Cardiac fibroblast (primary cell): ENCODE measurements at places on chromosomes 16 and 17.
A peak's percentile ranks its signal among the peaks of the same experiment; 100 is the strongest.

- no peak for DNase-seq
These were observed 116.2 kb upstream of the SDK2 start for GRCh38 chr17:73760439-73760758.

DNA sequence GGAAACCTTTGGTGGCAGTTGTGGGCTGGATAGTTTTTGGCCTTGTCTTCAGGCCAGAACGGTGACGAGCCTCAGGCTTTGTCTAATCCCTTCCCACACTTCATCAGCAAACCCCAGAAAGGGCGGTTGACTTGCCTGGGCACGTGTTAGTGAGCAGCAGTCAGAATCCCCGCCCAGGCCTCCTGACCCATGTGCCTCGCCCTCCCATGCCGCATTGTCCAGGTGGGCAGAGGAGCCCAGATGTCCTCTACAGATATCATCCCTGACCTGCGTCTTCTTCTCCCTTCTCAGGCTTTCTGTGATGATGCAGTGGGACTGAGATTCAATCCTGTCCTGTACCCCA lies 82.5 kb downstream of the OR1D5 start:
- no peak for DNase-seq

- DNase-seq = no peak
These were observed 243.3 kb upstream of the PSMD7 start for GRCh38 chr16:74053312-74053711.

GRCh38 chr16:69589434-69590269 lies 23.9 kb downstream of the NFAT5 start:
- no peak for DNase-seq

DNA sequence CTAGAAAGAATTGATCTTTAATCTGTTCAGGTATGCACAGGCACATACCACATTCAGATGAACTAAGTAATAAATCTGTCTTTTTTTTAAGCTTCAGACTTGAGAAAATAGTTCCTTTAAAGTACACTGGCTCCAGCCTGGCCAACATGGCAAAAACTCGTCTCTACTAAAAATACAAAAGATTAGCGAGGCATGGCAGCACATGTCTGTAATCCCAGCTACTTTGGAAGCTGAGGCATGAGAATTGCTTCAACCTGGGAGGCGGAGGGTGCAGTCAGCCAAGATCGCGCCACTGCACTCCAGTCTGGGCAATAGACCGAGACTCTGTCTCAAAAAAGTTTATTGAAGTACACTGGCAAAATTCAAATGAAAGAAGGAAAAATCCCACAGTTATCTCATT lies 111.0 kb upstream of the NETO2 start:
- no peak for DNase-seq

GRCh38 chr16:57593021-57593420 lies 35.4 kb upstream of the ADGRG1 start:
- DNase-seq = no peak

- DNase-seq = no peak
These were observed 19.9 kb upstream of the TCF25 start for GRCh38 chr16:89853306-89853993.

- DNase-seq = no peak
These were observed 38.9 kb upstream of the SNN start for GRCh38 chr16:11629071-11630030.

- peak; percentile 55 for DNase-seq
These were observed at the start of gene HLF for GRCh38 chr17:55264645-55265298. Gene HLF, plus strand, starts transcription at chr17:55264960. Its CDS starts 525 bp downstream, at chr17:55265485.

- no peak for DNase-seq
These were observed 100.1 kb downstream of the IRF8 start for GRCh38 chr16:85998868-85999729.

GRCh38 chr17:21375162-21375560 lies 996 bp upstream of the KCNJ12 start:
- no peak for DNase-seq

DNA sequence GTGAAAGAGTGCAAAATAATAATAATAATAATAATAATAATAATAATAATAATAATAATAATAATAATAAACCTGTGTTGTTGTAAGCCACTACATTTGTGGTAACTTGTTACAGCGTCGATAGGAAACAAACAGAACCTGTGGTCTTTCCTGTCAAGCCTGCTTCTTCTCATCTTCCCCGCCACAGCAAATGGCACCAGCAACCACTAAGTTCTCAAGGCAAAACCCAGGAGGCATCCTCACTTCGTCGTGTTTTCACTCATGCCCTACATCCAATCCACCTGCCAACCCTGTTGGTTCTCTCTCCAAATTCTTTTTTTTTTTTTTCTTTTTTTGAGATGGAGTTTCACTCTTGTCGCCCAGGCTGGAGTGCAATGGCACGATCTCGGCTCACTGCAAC lies 34.2 kb downstream of the ITGAE start:
- DNase-seq = no peak

DNA sequence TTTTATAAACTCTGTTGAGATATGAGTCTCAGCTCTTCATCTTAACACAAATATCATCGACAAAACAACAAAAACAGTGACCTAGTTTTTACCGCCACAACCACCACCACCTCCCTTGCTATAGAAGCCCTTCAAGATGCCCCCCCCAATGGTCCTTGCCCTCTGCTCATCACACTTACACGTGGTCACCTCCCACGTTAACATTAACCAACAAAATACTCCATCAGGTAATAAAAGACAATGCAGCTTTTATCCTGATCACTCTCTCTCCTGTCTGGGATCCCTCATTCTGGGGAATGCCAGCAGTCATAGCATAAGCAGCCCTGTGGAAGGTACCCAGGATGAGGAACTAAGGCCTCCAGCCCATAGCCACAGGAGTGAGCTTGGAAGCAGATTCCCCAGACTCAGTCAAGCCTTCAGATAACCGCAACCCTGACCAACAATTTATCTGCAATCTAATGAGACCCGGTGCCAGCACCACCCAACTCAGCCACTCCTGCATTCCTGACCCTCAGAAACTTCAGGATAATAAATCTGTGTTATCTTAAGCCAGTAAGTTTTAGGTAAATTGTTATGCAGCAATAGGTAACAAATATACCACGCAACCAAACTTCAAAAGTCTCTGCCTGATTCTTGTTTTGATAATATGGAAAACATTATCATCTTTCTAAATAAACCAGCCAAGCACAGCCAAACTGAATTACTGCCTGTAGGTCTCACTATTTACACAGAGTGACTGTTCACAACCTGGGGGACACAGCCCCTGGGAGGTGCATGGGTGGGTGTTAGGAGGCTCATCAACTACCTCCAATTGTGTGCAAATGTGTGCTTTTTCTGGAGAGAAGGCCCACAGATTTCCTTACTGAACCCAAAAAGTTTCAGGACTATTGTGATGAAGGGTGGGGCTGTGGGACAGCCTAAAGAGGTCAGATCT lies 6.1 kb downstream of the PECAM1 start:
- no peak for DNase-seq

- DNase-seq = peak; percentile 77
These were observed 15.0 kb downstream of the USP31 start for GRCh38 chr16:23134274-23134673.

DNA sequence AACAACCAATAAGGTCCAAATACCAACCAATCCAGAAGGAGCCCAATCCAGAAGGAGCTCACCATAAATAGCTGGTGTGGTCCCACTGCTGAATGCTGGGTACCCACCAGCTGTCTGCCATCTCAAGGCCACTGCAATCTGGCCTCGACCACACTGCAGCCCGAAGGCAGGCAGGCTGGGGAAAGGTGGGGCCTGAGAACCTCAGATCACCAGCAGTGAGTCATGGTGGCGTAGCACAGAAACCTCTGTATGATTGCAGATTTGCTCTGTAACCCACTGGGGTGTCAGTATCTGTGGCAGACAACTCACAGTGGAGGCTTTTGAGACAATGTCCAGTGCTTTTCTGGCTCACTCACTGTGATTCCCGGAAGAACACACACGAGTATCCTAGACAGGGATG lies 14.7 kb upstream of the CMTR2 start:
- DNase-seq = no peak

- peak; percentile 64 for DNase-seq
These were observed 12.2 kb downstream of the CMC2 start for GRCh38 chr16:80994451-80994850.

- DNase-seq = no peak
These were observed 44.7 kb downstream of the ZFPM1 start for GRCh38 chr16:88497561-88498462.

DNA sequence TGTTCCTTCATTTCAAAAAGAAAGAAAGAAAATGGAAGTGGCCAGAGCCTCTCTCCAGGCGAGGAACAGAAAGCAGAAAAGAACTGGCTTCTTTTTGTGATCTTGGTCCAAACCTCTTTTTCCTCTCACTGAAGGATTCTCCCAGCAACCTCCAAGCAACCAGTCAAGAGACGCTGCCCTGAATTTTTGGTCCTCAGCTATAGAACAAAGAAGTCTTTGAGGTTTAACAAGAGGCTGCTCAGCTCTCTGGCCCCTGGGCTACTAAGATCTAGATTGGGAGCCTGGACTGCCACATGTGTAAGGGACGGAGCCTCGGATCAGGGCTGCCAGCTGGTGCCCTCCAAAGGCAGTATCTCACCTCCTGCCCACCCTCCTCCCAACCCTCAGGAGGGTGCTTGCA lies 62.6 kb downstream of the AXIN2 start:
- no peak for DNase-seq

DNA sequence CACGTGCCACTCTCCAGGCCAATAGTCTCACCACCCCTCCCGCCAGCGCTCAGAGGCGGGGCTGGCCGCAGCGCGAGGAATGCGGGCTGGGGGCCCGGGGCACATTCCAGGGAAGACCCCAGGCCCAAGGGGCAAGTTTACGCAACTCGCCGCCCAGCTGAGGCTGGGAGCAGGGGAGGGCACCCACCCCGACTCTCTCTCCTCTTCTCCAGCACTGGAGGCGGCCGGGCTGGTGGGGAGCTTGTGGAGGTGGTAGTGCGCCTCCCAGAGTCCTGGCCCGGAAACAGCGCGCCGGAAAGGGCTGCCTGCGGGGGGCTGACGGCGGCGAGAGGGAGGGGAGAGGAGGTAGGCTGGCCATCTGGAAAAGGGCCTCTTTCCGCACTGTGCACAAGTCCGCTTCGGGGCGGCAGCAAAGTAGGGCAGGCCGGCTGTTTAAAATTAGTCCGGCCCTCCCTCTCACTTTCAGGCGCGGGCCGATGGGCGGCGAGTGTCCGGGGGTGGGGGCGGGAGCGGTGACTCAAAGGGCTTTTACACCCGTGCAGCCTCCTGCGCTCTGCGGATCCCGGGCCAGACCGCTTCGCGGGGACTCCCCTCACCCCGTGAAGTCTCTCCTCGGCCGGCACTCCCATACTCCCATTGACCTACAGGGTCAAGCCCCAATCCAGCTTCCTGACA lies 1.1 kb downstream of the FHOD1 start:
- DNase-seq = peak; percentile 85

DNA sequence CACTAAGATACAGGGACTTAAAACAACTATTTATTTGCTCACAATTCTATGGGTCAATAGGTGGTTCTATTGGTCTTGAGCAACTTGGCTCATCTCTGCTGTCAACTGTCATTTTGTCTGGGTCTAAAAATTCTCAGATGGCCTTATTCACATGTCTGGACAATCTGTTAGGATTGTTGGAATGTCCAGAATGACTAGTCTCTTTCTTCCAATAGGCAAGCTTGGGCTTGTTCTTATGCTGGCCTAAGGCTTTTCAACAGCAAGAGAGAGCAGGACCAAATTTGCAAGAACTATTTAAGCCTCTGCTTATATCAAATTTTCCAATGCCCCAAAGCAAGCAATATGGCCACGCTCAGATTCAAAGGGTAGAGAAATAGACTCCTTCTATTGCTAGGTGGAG lies 240.9 kb downstream of the KIF2B start:
- no peak for DNase-seq

- no peak for DNase-seq
These were observed 136.0 kb upstream of the WSB1 start for GRCh38 chr17:27157898-27158297.

- no peak for DNase-seq
These were observed 365.6 kb downstream of the SLC39A11 start for GRCh38 chr17:72726936-72727335.

DNA sequence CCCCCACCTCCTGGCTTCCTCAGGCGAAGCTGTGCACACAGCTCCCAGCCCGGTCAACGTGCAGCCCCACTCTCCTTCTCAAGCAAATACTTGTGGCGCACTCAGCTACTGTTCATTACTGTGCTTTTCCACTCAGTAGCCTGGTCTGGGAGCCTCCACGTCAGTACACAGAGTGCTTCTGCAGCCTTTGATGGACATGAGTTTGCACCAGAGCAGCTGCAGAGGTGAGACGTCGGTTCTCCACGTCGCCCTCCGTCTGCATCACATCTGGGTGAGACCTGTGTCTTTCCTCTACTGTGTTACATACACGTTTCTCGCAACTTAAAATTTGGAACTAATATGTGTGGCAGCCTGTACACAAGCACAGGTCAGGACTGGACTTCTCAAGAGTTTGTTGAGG lies 334.3 kb downstream of the C16orf95 start:
- no peak for DNase-seq

GRCh38 chr16:47477679-47478078 lies 16.5 kb downstream of the PHKB start:
- DNase-seq = peak; percentile 59

DNA sequence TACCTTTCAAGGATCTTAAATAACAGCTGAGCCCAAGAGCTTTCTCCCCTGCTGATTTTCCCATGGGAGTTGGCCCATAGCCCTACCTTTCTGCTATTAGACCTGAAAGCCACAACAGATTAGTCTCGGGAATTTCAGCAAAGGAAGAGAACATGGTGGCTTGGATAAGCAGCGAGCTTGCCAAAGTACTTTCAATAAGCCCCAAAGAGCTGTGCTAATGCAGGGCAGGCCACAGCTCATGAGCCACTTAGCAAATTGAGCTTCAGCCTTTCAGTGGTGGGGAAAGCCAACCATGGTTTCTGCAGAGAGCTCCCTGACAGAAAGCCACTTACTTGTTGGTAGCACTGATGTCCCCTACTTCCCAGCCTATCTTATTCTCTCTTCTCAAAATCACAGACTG lies 217.8 kb upstream of the IRX5 start:
- DNase-seq = no peak

GRCh38 chr16:88433632-88434352 lies 19.3 kb upstream of the ZFPM1 start:
- no peak for DNase-seq

DNA sequence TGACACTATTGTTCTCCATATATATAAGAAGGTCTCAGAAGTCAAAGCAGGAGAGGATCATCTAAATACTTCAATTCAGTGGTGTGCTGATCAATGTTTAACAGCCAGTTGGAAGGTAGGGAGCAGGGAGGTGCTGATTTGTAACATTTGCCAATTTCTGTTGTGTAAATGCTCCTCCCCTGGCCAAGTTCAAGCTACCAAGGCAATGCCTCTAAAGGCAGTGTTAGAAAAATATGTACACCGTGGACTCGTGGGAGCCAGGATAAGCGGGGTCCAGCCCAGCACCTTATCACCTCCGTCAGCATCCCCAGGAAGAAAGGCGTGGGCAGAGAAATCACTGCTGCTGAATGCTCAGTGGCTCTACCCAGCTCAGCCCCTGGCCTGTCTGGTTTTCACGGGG lies 75.3 kb upstream of the COX10 start:
- no peak for DNase-seq

GRCh38 chr17:50308666-50309065 lies 34.4 kb downstream of the TMEM92 start:
- peak; percentile 56 for DNase-seq

DNA sequence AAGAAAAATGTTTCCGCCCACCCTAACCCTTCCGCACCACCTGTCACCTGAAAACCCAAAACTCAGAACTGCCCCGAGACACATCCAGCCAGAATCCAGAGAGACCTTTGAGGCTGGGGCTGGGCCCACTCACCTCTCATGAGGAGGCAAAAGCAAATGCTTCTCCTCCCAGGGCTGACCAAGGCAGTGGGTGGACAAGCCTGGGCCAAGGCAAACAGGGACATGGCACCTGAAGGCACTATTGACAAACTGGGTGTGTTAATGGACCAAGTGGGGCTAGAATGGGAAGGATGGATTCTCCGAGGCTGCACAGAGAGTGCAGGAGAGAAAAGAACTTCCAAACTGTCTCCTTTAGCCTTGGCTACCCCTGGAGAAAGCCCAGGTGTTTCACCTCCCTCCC lies 54.4 kb downstream of the SOX9 start:
- DNase-seq = no peak
